ENCODE measurements at places on chromosomes 3 and 15.
A peak's percentile ranks its signal among the peaks of the same experiment; 100 is the strongest.

- peak; percentile 6 for DNase-seq
Observed at GRCh38 chr15:95715906-95716656, 614.4 kb upstream of the NR2F2 start.

- DNase-seq = no peak
Observed at GRCh38 chr3:196519718-196520082, 4.6 kb upstream of the SMCO1 start.

- DNase-seq = no peak
Observed at GRCh38 chr3:192494174-192494573, 233.2 kb downstream of the FGF12 start.

GRCh38 chr3:194339356-194339755 lies 11.8 kb downstream of the CPN2 start:
- no peak for DNase-seq

- DNase-seq = no peak
Observed at GRCh38 chr3:65685621-65686235, 353.0 kb downstream of the MAGI1 start.

DNA sequence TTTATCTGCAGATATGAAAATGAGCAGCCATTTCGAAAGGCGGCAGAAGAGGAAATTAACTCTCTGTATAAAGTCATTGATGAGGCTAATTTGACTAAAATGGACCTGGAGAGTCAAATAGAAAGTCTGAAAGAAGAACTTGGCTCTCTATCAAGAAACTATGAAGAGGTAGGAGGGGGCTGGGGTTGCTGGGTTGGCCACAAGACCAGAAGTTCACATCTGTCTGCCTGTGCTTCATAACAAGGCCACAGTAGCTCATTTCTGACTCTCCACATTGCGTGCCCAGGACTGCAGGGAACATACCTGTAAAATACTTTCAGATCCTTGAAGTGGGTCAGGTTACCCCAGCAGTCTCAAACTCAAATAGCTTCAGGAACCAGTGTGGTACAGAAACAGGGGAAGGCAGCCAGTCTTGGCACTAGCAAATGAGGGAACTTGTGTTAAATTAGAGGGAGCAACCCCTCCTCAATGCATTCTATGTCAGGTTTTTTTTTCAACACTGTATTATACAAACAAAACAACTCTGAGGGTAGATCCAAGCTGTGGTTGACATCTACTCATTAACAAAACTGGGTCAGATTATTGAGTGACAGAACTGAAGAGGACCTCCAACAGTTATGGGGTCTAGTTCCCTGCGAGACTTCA lies 48.7 kb downstream of the BFSP2 start:
- no peak for DNase-seq

DNA sequence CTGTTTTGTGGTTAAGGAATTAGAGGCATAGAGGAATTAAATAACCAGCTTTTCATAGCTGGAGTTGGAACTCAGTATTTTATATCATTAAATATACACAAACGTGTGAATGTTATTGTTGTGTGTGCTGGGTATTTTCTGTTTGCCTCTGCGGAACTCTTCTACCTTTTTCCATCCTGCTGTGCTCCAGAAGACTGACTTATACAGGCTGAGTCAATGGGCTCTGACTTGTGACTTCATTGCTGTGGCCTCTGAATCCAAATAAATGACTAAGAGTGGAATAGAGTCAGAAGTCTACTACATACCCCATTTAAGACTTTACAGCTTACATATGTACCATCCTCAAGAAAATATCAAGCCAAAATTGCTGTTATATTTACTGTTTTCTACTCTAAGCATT lies 17.6 kb downstream of the ARIH1 start:
- no peak for DNase-seq

DNA sequence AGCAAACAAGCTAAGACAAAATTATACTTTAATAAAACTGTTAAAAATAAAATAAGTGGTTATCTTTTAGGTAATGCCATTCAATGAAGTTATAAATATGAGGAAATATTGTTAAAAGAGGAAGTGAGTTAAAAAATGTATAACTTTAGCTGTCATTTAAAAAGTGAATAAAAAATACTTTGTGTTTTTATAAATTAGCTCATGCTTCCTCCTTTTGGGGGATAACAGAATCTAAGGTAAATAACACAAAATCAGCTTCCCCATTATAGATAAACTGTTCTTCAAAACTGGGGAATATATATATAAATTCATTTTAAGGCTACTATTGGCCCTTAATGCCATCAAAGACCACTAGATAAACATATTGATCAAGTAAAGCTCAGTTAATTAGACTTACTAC lies 113.7 kb upstream of the AADACL2 start:
- DNase-seq = no peak

- no peak for DNase-seq
Observed at GRCh38 chr15:27671819-27672437, 427.2 kb downstream of the OCA2 start.

GRCh38 chr15:56528136-56528535 lies 63.2 kb upstream of the MNS1 start:
- no peak for DNase-seq

DNA sequence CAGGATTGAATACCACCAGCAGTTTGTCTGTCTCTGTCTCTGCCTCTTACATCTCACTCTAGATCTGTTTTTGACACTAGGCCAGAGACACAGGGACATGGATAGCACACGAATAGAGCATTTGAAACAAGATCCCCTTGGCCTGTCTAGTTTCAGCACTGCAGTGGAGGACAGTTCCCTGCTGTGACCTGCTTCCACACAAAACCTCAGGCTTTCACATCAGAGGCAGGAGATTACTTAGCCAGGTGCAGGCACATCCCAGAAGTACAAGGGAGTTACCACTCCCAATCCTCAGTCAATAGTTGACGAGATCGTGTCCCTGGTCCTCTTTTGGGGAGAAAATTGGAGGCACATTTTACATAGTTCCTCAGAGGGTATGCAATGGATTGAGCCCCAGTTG lies 34.0 kb upstream of the CCK start:
- no peak for DNase-seq

GRCh38 chr3:135109681-135110080 lies 314.6 kb downstream of the EPHB1 start:
- no peak for DNase-seq

All from NCI-H524 treated with DMSO at 0.1 percent for 48 hours (cell line).